GM03348 (cell line): ENCODE measurements at places on chromosomes 4 and X.
A peak's percentile ranks its signal among the peaks of the same experiment; 100 is the strongest.

DNA sequence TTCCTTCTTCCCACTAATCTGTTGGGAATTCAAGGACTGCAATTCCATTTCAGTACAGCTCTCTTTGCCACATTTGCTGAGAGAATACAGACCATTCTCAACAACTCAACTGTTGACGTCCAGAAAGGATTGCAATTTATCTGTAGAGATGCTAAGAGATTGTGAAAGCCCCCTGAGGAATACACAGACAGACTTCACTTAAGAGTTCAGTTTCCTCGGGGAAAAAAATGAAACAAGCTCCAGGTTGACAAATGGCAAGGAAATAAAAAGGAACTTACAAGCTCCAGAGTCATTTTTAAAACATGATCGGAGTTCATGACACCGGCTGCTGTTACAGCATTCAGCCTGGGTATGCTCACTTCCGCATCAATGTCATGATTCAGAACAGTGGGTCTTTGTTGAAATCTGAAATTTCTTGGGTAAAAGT, 13.8 kb downstream of the TLR10 start:
- DNase-seq, result no peak

GRCh38 chr4:160709026-160709425, 1454.8 kb downstream of the FSTL5 start:
- DNase-seq, result no peak

- no peak for DNase-seq
Measured at GRCh38 chr4:174537634-174538033, 15.3 kb upstream of the HPGD start.

DNA sequence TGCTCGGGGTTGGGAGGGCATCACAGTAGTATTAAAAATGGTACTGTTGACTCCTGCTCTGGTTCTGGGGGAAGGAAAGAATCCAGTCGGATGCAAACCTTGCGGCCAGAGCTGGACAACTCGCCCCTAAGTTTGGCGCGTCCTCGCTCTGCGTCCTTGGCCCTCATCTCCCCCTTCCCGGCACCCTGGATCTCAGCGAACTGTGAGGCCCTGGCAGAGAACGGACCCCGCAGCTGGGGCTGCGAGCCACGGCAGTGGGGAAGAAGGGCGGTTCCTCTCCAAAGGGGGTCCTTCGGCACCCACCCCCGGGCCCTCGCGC, 14.0 kb downstream of the ARHGEF6 start:
- DNase-seq, result no peak

- DNase-seq, result no peak
Measured at GRCh38 chr4:83724485-83725335, 188.8 kb downstream of the GPAT3 start.

GRCh38 chrX:154693394-154693793, 40.0 kb upstream of the CTAG2 start:
- no peak for DNase-seq

DNA sequence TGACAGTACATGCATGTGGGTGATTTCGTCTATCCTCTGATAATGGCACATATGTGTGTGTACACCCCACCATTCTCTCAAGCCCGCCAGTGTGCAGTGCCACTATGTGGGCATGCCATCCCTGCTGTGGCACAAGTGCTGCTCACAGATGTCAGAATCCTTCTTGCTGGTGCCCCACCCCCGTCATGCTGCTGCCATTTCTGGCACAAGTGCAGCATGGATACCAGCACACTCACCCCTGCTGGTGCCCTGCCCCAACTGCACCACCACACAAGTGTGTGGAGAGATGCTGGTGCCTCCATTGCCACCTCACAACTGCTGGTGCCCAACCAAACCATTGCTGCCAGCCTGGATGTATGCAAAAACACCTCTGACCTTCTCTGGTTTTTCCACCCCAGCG, 1133.8 kb downstream of the TECRL start:
- peak; percentile 2 for DNase-seq

- no peak for DNase-seq
Measured at GRCh38 chr4:780716-781492, 45.0 kb downstream of the CPLX1 start.

GRCh38 chrX:38142610-38143009, 78.1 kb downstream of the SRPX start:
- DNase-seq, result peak; percentile 11

DNA sequence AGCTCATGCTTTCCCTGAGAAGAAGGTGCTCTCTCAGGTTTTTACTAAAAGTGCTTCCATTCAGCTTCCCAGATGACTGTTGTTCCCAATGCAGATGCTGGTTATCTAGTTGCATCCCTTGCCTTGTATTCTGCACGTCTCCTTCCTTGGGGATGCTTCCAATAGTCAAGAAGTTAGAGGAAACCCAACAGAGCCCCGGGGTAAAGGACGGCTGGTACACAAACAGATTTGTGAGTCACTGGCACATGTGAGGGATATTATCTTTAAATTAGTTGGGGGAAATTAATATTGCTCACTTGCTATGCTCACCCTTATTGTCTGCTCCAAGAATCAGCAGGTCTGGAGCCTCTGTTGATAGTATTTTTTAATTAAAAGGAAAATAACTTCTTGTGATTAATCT, 465.2 kb upstream of the BOD1L1 start:
- no peak for DNase-seq
